ENCODE measurements at places on chromosomes 16 and 17. TPM values are rescaled to one million over a fixed set of nuclear protein-coding genes. Genes with fewer than 3 reads are reported as not detected.
A peak's percentile ranks its signal among the peaks of the same experiment; 100 is the strongest.

SMIM36 gene
- total RNA-seq = not detected

DNA sequence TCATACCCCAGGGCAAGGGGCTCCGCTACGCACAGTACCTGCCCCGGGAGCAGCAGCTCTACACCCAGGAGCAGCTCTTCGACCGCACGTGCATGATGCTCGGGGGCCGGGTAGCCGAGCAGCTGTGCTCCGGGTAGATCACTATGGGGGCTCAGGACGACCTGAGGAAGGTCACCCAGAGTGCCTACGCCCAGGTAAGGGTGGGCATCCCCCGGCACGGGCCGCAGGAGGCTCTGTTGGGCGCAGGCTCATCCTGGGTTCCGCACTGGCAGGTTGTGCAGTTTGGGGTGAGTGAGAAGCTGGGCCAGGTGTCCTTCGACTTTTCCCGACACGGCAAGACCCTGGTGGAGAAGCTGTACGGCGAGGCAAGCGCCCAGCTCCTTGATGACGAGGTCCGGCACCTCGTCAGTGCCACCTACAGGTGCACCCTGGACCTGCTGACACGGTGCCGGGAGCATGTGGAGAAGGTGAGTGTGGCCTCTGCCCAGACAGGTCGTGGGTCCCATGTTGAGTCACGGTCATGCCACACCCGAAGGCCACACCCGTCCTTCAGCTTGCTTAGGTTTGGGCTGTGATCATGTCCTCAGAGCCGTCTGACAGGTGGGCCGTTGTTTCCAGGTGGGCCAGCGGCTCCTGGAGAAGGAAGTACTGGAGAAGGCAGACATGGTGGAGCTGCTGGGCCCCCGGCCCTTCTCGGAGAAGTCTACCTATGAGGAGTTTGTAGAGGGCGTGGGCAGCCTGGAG, 19.3 kb downstream of the DBNDD1 start:
- H3K27ac ChIP-seq = no peak overlapping the region
- no peak overlapping the region for H3K4me3 ChIP-seq
- H3K36me3 ChIP-seq = peaks cover 24% of the 10 kb centered on the region
- H3K27me3 ChIP-seq = peaks cover 6% of the 10 kb centered on the region

PPP1R1B gene
- total RNA-seq = not detected

SKAP1 gene
- total RNA-seq = 48.7 TPM

COX11 gene
- 51.3 TPM for total RNA-seq

- peaks cover 33% of the 10 kb centered on the region for H3K36me3 ChIP-seq
- H3K4me3 ChIP-seq = no peak overlapping the region
- H3K27ac ChIP-seq = no peak overlapping the region
- H3K4me1 ChIP-seq = peaks cover 15% of the 10 kb centered on the region
- H3K27me3 ChIP-seq = no peaks in the 10 kb centered on the region
- DNase-seq = no peak
These were observed 13.4 kb downstream of the GINS2 start for GRCh38 chr16:85675251-85675874.

DNA sequence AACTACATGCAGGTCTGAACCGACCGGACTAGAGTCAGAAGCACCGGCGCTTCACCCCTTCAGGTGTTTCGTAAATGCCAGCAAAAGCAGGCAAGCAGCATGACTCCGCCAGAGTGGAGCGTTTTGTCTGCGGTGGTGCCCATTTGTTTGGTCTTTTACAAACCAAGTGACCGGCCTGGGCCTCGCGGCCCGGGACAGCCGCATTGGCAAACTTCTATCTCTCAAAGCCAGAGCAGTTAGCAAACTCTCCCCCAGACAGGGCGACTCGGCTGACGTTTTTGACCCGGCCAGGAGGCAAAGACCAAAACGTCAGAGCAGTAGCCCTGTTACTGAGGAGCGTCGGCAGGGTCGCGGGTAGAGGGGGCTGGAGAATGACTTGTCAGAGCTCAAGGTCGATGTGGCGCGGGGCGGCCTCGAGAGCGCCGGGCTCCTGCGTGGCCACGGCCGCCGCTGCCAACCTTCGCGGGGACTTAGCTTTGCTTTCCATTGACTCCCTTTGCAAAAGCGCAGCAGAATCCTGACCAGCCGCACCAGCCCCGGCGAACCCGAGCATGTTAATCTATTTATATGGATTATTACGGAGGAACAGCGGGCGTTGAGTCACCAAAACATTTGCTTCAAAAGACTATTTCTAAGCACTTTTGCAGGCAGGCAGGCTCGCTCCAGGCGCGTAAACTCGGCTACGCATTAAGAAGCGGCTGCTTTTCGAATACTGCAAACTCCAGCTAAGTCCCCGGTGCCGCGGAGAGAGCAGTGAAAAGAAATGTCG, 763 bp upstream of the SOX9 start:
- peaks cover 2% of the 10 kb centered on the region for H3K36me3 ChIP-seq
- H3K27me3 ChIP-seq = peaks cover 70% of the 10 kb centered on the region
- DNase-seq = no peak
- peak overlapping the region; percentile 68 for H3K27ac ChIP-seq
- H3K4me1 ChIP-seq = no peaks in the 10 kb centered on the region
- no peak overlapping the region for H3K4me3 ChIP-seq

GRCh38 chr16:11499295-11500089, 87.2 kb downstream of the LITAF start:
- no peaks in the 10 kb centered on the region for H3K36me3 ChIP-seq
- H3K27me3 ChIP-seq = no peaks in the 10 kb centered on the region

HSF4 gene
- 30.3 TPM for total RNA-seq

Measured in activated T-helper 1 cell treated with anti-CD3 and anti-CD28 coated beads, Interleukin-12 subunit alpha, Interleukin-12 subunit beta, Interleukin-2, Interleukin-4 antibody, amounts not matched to agents 30 ng/mL and 10 ng/mL and 1 ng/mL, durations not matched to agents 14 hours and 24 hours and 36 hours (primary cell).